ENCODE measurements at places on chromosomes 5 and 9.

DNA sequence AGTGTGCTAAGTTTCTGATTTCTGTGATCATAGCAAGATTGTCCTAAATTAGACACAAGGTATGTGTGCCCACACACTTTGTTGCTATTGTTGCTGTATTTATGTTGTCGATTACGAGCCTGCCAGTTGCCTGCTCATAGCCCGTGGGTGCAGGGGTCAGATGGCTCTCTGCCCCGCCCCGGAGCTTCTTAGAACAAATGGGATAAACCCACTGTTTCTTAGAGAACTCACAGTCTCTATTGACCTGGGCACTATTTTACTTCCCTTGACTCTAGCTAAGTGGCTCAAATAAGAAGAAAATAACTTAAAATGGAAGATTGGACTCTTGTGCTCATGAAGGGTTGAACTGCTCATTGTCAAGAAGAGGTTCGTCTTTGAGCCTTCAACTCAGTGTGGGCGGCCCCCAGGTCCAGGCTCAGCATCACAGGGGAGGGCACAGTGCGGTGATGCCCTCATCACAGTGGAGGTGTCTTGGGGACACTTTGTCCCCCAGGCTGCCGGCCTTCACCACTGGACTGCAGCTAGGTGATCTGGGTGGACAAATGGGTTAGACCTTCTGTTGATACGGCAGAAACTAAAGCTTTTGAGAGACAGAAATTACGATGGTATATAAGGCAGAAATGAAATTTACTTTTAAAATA, 155.5 kb downstream of the TENT4A start:
- H3K4me1 ChIP-seq = peaks cover 25% of the 10 kb centered on the region
- DNase-seq = no peak
- H3K27ac ChIP-seq = no peak overlapping the region
- no peak overlapping the region for H3K4me3 ChIP-seq
- H3K36me3 ChIP-seq = no peaks in the 10 kb centered on the region
- peaks cover 13% of the 10 kb centered on the region for H3K27me3 ChIP-seq

DNA sequence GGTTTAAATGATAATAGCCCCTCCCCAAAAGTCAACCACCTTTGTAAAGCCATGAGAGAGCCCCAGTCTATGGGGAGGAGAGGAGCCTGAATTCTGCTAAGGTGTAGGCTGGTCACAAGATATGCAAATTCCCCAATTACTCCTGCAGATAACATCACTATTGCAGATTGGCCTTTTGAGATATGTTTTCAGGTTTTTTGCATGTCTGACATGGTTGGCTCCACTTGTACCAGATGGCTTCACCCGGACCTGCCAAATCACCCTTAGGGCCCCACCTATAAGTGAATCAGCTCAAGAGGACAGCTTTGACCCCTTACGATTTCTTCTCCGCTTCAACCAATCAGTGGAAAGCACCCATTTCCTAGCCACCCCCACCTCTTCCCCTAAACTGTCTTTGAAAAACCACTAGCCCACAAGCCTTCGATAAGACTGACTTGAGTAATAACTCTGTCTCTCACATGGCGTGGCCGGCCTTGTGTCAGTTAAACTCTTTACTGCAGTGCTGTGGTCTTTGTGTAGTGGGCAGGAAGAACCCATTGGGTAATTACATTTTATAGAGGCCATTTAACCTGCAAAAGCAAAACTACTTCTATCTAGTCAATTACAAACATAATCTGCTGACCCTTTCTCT, 69.7 kb downstream of the PRLR start:
- no peaks in the 10 kb centered on the region for H3K27me3 ChIP-seq
- no peaks in the 10 kb centered on the region for H3K36me3 ChIP-seq
- H3K27ac ChIP-seq = no peak overlapping the region
- H3K4me1 ChIP-seq = peaks cover 40% of the 10 kb centered on the region
- H3K4me3 ChIP-seq = no peak overlapping the region
- DNase-seq = no peak

GRCh38 chr5:156913719-156914370, 49.2 kb downstream of the TIMD4 start:
- no peak overlapping the region for H3K27ac ChIP-seq
- no peaks in the 10 kb centered on the region for H3K36me3 ChIP-seq
- H3K27me3 ChIP-seq = no peaks in the 10 kb centered on the region
- DNase-seq = no peak

GRCh38 chr9:97668485-97668884, 28.7 kb downstream of the XPA start:
- H3K27me3 ChIP-seq = no peaks in the 10 kb centered on the region
- no peak for DNase-seq
- peaks cover 6% of the 10 kb centered on the region for H3K4me1 ChIP-seq
- no peak overlapping the region for H3K4me3 ChIP-seq

DNA sequence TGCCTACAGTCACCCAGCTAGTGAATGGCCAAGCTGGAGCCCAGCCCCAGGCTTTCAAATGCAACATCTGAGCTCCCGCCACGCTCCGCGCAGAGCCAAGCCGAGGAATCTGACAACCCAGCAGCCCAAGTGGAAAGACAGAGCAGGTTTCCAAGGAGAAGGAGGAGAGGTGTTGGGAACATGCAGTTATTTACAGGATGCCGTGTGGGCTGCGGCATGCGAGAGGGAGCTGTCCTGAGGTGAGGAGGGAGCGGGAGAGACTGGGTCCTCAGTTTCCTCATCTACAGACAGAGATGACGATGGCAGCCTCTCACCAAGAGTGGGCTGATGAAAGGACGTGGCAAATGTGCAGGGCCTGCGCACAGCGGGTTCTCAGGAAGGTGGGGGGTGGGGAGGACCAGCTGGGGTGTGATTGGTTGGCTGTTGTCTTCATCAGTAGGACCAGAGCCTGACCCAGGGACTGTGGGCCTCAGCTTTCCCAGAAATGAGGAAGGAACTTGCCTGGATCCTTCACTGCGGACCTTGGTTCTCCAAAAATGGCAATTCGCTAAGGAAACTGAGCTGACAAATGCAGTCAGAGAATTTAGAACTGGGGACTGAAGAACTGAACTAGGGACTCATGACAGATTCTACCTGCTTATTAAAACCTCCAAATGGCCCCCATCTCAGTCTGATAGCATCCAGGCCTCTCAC, 14.8 kb upstream of the CPLX2 start:
- peak overlapping the region; percentile 98 for H3K27ac ChIP-seq
- no peak overlapping the region for H3K4me3 ChIP-seq
- no peaks in the 10 kb centered on the region for H3K27me3 ChIP-seq
- H3K4me1 ChIP-seq = peaks cover 90% of the 10 kb centered on the region
- no peak for DNase-seq

GRCh38 chr9:99851500-99851822, 29.8 kb downstream of the NR4A3 start:
- no peak for DNase-seq
- H3K4me1 ChIP-seq = no peaks in the 10 kb centered on the region
- H3K4me3 ChIP-seq = no peak overlapping the region
- H3K27ac ChIP-seq = no peak overlapping the region
- H3K27me3 ChIP-seq = no peaks in the 10 kb centered on the region

DNA sequence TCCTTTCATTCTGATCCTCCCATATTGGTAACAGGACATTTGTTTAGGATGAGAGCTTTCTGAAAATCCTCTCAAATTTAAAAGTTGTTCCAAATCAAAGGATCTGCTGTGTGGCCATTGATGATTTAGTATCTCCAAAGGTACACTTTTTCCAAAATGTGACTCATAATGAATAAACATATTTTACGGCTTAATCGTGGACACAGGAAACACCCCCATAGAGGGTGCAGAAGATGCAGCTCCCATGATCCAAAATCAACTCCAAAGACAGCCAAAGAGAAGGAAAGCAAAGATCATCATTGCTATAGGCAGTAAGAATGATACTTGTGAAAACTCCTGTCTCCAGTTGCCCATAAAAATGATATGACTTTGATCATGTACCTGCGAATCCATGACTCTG, 239.7 kb downstream of the PIK3R1 start:
- no peak for DNase-seq
- H3K4me3 ChIP-seq = no peak overlapping the region
- H3K27me3 ChIP-seq = peaks cover 10% of the 10 kb centered on the region
- H3K4me1 ChIP-seq = peaks cover 49% of the 10 kb centered on the region
- H3K36me3 ChIP-seq = no peaks in the 10 kb centered on the region
- no peak overlapping the region for H3K27ac ChIP-seq

DNA sequence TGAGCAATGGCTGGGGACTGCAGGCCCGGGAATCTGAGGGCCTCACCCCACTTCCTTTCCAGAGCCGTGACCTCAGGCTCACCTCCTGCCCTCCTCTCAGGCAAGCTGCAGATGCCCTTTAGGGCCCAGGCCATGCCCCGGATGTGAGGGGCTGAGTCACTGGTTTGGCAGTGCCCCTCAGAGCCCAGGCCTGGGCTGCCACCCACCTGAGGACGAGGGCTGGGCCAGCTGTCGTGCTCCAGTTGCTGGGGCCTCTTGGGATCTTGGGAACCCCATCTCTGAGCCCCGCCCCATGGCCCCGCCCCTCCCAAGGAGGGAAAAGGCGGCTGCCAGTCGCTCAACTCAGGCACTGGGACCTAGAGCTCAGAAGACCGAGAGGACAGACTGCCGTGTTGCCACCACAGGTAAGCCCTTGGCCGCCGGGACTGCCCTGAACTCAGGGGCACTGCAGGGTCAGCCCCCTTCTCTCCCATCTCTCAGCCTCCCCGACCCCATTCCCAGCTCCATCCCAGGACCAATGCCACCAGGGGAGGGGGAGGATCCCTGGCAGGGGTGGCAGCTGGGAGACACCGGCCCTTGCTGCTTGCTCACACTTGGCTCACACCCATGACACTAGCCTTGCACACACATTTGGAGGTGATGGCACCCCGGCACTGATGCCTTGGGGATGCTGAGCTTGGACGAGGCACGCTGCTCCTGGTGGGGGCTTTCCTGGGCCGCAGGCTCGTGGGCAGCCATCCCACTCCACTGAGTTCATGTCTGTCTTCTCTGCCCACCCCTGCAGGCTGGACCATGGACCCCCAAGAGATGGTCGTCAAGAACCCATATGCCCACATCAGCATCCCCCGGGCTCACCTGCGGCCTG, at the start of gene CYSRT1:
Gene CYSRT1, plus strand, starts transcription at position 345 of the 865 bp plus-strand sequence. Its CDS starts 448 bp downstream, at position 793.
- H3K4me1 ChIP-seq = peaks cover 66% of the 10 kb centered on the region
- H3K27me3 ChIP-seq = no peaks in the 10 kb centered on the region
- DNase-seq = no peak
- peak within 1 kb of the TSS; percentile 92 for H3K4me3 ChIP-seq
- no peaks in the 10 kb centered on the region for H3K36me3 ChIP-seq

DNA sequence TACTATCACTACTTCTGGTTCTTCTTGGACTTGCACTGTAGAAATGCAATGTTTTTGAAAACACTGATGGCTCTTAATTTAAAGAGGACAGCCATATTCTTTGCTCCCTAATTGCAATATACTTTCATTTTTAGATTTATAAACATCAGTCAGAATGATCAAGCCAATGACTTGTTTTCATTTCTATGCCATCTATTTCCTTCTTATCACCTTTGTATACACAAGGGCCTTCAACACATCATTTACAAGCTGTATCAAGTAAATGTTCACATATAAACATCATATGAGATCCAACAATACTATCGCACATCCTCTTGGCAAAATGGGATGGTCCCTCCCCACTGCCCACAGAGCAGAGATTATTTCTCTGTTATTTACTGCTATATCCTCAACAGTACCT, 24.9 kb downstream of the AUH start:
- no peak overlapping the region for H3K4me3 ChIP-seq
- no peak overlapping the region for H3K27ac ChIP-seq
- H3K36me3 ChIP-seq = peaks cover 48% of the 10 kb centered on the region
- no peak for DNase-seq
- H3K27me3 ChIP-seq = no peaks in the 10 kb centered on the region

DNA sequence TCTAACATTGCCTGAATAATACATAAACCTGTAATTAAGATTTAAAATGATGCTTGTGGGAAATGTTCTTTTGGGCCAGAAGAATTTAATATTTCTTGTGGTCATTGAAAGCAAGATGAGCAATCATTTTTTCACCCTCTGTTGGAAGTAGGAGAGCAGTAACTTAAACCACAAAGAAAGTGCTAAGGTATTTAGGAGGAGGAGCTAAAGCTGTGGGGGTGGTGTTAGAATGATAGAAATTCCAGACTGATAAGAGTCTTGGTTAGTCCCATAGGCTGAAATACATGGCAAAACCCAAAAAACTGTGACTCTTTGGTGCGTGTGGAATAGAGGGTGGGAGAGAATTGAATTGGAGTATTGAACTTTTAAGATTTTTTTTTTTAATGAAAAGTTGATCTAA, 247.0 kb downstream of the YTHDC2 start:
- no peaks in the 10 kb centered on the region for H3K4me1 ChIP-seq
- no peak overlapping the region for H3K27ac ChIP-seq
- no peak for DNase-seq
- H3K27me3 ChIP-seq = no peaks in the 10 kb centered on the region

- DNase-seq = no peak
- no peaks in the 10 kb centered on the region for H3K4me1 ChIP-seq
- H3K36me3 ChIP-seq = no peaks in the 10 kb centered on the region
- H3K4me3 ChIP-seq = no peak overlapping the region
These were observed 598.7 kb upstream of the SGCD start for GRCh38 chr5:155728146-155728856.
